Activated CD4-positive, alpha-beta memory T cell treated with anti-CD3 and anti-CD28 coated beads, Interleukin-2, amount 10 ng/mL, durations not matched to agents 7 days and 5 days (primary cell): ENCODE measurements at places on chromosomes 2 and 18. TPM values are rescaled to one million over a fixed set of nuclear protein-coding genes. Genes with fewer than 3 reads are reported as not detected.

- no peaks in the 10 kb centered on the region for H3K36me3 ChIP-seq
- H3K4me1 ChIP-seq, result peaks cover 4% of the 10 kb centered on the region
- DNase-seq, result no peak
- no peak overlapping the region for H3K27ac ChIP-seq
Measured at GRCh38 chr18:22213333-22213973, 44.1 kb downstream of the GATA6 start.

The DNER gene
- total RNA-seq, result not detected

DNA sequence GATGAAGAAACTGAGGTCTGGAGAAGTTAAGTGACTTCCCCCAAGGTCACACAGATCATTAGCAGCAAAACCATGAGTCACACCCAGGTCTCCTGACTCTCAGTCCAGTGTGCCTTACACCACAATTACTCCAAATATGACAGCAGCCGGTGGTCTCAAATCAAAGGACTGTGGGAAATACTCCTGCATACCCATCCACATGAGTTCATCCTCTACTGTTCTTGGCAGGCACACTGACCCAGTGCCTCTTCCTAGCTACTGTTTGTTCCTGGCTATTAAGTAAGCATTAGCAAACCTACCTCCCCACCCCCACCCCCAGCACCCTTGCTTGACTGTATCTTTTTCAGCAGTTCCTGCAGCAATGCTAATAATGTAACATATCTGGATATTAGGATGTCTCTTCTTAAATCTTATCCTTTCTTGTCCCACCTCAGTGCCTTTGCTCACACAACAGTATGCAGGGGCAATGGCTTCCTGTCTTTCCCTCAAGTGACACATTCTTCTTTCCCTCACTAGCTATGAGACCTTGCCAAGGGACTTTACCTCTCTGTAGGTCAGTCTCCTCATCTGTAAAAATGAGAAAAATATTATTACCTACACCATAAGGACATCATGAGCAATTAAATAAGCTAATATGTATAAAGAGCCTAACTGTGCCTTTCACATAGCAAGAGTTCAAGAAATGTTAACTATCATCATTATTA lies 46.2 kb downstream of the FAM98A start:
- DNase-seq, result no peak
- H3K4me1 ChIP-seq, result peaks cover 3% of the 10 kb centered on the region
- H3K36me3 ChIP-seq, result peaks cover 12% of the 10 kb centered on the region
- no peaks in the 10 kb centered on the region for H3K27me3 ChIP-seq
- H3K27ac ChIP-seq, result no peak overlapping the region

The CABYR gene
- total RNA-seq, result 0.48 TPM

The TBR1 gene
- not detected for total RNA-seq

- H3K27ac ChIP-seq, result no peak overlapping the region
- peaks cover 12% of the 10 kb centered on the region for H3K27me3 ChIP-seq
- no peak overlapping the region for H3K4me3 ChIP-seq
- H3K4me1 ChIP-seq, result no peaks in the 10 kb centered on the region
- H3K36me3 ChIP-seq, result no peaks in the 10 kb centered on the region
Measured at GRCh38 chr2:170862286-170862902, 45.7 kb downstream of the GAD1 start.
